ENCODE measurements at places on chromosomes 6 and 20. TPM values are rescaled to one million over a fixed set of nuclear protein-coding genes. Genes with fewer than 3 reads are reported as not detected.

OXT gene
- total RNA-seq = not detected

BPIFA1 gene
- not detected for total RNA-seq

ADAM33 gene
- 5.7 TPM for total RNA-seq

TRIM31 gene
- not detected for total RNA-seq

BACH2 gene
- 5.9 TPM for total RNA-seq

NT5E gene
- 1.5 TPM for total RNA-seq

NEURL2 gene
- 5.2 TPM for total RNA-seq

DNA sequence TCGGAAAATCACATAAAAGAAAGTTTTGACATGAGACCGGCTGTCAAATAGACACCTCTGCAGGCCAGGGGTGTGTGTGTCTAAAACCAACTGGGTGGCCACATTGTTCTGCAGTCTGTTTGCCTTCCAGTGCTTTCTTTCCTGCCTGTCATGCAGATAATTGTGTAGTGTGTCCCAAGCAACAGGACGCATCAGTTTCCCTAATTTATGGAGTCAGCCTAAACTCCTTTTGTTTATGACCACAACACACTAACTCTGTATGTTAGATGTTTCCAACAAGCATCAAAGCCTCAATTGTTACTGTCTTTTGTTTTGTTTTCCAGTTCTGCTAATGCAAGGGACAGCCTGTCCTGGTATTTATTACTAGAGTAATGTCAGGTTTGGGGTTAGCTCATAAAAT, 205.7 kb downstream of the ATXN1 start:
- DNase-seq = no peak

GRCh38 chr6:14838133-14838583, 407.7 kb upstream of the JARID2 start:
- no peak for DNase-seq

DNA sequence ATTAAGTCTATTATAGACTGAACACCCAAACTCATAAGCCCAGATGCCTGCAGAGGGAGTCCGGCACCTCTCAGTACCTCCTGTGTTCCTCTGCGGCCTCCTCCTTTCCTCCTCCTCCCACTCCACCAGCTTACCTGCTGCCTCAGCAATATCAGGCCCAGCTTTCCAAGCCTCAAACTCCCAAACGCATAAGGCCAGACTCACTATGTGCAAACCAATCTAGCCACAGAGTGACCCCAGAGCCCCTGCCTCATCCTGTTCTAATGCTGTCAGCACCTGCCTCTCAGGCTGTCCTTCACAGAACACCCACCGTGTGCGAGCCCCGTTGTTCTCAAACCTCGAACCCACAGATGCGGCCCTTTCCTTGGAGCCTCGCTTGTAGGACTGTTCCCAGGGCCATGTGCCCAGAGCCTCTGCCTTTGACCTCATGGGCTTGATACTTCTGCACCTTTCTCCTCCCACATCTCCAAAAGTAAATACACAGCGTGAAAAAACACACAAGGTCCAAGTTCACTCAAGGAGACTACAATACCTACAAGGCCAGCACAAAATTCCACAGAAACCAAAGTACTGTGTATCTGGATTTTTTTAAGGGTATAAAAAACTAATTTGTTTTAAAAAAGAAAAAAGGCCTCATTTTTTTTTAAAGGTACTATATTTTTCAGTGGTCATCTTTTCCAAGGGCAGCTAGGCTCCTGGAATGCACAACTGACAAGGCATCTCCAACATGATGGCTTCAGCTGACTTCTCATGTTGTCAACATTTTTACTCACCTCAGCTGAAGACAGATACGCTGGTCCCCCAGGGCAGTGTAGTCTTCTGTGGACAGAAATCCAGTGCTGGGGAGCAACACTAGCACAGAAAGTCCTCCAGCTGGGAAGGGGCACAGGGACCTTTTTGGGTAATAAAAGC, 52.3 kb downstream of the ABHD12 start:
- DNase-seq = peak; percentile 43

GRCh38 chr20:3420211-3420707, 12.8 kb upstream of the DNAAF9 start:
- no peak for DNase-seq

- peak; percentile 69 for DNase-seq
These were observed 1.0 kb downstream of the AFDN start for GRCh38 chr6:167827583-167828324.

GRCh38 chr6:45428727-45429126, 51.0 kb upstream of the SUPT3H start:
- DNase-seq = no peak

- no peak for DNase-seq
These were observed 20.9 kb downstream of the DLL1 start for GRCh38 chr6:170269846-170270541.

- DNase-seq = no peak
These were observed 95.6 kb downstream of the OPRM1 start for GRCh38 chr6:154134471-154135147.

GRCh38 chr20:14723614-14724013, 386.2 kb upstream of the FLRT3 start:
- no peak for DNase-seq

GRCh38 chr20:45011108-45011526, 44.8 kb downstream of the STK4 start:
- DNase-seq = no peak

GRCh38 chr20:32130352-32130751, 20.8 kb downstream of the TM9SF4 start:
- DNase-seq = no peak

GRCh38 chr6:18004256-18004985, 17.0 kb upstream of the KIF13A start:
- DNase-seq = no peak

DNA sequence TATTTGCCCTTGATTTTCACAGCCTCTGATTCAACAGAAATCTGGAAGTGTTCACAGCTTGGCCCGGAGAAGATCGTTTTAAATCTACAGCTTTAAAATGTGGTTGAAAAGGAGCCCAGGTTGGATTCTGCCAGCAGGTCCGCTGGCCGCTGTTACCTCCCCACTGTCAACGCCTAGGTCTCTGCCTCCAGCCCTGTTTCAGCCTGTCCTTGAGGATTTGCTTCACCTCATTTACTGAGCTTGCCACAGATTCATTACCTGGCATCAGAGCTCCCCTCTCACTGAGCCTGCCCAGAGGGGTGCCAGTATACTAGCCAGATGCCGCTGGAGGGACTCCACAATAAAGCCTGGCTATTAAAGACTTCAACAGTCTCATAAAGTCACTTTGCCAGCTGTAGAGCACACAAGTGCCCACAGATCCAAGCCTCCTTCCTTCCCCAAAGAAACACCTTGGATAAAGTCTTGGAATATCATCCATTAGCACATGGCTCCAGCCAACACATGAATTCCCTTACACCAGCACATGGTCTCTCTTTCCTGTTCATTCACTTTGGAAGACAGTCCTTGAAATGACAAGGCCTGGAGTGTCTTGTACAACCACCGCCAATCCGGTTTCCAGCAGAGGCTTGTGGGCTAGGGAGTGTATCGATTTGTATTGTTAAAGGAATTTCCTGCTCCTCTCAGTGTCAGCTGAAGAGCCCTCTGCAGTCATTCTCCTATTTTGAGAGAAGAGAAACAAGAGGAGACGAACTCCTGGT, 9.5 kb upstream of the NR2E1 start:
- no peak for DNase-seq

DNA sequence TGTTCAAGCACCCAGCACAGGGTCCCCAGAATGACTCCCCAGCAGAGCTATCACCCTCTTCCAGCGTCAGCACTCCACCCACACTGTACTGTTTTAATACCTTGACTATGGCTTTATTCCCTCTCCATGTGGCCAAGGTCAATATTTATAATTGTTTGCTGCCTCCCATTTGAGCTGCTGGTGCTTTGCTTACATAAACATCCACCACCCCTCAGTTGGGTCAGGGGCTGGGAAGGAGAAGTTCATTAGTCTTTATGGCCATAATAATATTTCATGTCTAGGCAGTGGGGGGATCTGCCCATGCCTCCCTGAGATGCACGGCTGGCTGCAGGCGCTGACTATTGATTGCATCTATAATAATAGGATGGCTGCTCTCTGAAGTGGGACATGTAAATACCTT, 41.8 kb upstream of the SAYSD1 start:
- DNase-seq = no peak

DNA sequence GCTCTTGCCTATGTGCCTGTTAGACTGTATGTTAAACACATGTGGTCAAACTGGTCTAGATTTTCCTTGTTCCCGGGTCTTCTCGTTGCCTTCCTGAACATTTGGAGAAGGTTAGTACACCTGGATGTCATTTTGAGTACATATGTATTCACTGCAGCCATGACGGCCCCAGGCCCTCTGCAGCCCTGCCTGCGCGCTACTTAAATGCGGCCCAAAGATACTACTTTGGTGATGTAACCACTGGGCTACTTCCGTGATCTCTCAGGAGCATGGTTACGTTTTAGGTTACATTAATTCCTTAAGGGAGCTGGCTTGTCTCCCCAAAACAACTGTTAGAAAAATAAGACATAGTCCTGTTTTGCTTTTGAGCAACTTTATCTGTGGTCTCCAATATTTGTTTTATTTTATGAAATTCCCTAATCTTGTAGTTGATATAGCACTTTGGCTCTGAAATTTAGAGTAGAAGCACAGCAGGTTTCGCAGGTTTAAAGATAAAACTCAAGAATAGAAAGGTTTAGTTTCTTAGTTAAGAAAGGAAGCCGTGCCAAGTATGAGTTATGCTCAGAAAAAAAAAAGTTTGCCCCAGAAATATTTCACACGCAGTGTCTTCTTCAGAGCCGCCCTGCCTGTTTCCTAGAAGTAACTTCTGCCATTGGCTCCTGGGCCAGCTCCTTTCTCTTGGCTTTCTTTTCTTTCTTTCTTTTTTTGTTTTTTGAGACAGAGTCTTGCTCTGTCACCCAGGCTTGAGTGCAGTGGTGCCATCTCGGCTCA, 38.1 kb downstream of the TIAM2 start:
- no peak for DNase-seq

GRCh38 chr20:45647441-45648050, 16.5 kb upstream of the WFDC9 start:
- no peak for DNase-seq

GRCh38 chr20:54234991-54235390, 27.1 kb downstream of the PFDN4 start:
- no peak for DNase-seq

- DNase-seq = peak; percentile 65
These were observed 28.5 kb downstream of the MYH7B start for GRCh38 chr20:34983995-34984735.

All from H1 (cell line).